Chondrocyte (in vitro differentiated cells): ENCODE measurements at places on chromosomes 13 and 19. TPM values are rescaled to one million over a fixed set of nuclear protein-coding genes. Genes with fewer than 3 reads are reported as not detected.

- no peak for DNase-seq
Observed at GRCh38 chr13:99228737-99229691, 28.4 kb downstream of the UBAC2 start.

GRCh38 chr19:1107661-1108261, 4.0 kb downstream of the GPX4 start:
- no peak for DNase-seq

GRCh38 chr13:46486270-46486669, 66.7 kb upstream of the LRCH1 start:
- DNase-seq, result no peak

DNA sequence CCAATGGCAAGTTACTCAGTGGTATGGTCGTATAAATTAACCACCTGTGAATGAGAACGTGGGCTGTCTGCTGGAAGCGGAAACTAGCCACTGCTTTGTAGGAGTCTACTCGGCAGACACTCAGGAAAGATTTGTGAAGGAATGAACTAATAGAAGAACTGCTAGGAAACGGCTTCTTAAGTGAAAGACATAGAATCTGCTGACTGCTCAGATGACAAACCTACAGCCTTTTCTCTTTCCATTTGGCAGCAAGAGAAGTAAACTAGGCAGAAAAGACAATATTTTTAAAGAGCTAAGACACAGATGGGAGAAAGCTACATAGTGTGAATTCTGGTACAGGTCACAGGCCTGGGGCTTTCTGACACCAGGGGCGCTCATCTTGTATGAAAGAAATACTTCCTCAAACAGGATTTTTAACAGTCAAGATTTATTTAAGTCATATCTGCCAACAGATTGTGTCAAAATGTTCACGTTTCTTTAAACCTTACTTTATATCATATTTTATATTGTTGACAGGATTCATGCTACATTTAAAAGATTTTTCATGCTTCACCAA, 78.4 kb downstream of the MIPEP start:
- DNase-seq, result no peak

DNA sequence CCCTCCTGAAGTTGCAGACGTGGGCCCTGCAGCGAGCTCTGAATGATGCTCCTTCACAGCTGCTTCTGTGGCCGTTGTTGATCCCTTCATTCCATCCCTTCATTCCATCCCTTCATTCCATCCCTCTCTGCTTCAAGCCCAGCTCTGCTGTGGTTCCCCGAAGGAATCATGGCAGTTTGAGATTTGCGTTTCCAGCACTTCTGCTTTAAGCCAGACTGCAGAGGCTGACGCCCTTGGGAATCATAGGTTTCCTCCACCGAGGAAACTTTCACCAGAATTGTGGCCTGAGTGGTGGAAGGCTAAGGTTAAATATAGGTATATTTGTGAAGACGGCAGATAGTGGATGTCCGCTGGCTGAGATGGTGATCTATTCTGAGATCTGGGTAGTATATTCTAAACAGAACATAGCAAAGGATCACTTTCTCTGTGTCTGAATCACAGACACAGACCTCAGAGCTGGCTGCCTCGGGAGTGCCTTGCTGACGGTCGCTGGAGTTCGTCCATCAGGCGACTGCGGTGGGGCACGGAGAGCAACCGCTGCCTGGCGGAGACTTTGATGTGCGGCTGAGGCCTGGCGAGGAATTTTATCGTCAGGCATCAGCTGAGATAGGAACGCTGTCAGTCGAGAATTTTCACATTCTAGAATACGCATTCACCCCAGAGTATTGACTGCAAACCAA, 42.8 kb upstream of the DCUN1D2 start:
- DNase-seq, result no peak

DNA sequence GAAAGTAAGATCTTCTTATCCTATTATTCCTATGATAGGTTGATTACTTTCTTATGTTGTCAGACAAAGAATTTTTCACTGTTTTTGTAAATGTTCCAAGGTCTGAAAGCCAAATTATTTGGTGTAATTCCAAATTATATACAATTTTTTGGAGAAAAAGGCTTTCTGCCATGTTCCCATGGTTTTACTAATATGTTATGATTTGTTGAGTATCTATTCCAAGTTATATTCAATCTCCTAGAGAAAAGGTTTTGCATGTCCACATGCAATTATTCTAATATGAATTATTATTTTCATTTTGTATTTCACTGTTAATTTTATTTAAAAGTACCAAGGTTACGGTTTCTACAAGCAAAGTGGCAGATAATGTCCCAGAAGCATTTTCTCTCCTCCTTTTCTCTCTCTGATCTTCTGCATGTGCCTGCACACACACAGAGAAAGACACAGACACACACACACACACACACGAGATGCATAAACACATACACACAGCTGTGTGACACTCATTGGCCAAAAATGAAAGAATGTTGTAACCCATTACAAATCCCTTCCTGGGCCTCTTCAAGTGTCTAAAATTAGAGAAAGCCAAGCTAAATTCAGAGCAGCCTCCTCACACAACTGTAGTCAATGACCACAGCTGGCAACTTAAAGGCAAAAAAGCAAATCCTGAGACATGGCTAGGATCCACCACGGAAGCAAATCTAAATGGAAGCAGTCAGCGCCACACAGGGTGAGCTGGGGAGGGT, 621.0 kb downstream of the EFNB2 start:
- no peak for DNase-seq

DNA sequence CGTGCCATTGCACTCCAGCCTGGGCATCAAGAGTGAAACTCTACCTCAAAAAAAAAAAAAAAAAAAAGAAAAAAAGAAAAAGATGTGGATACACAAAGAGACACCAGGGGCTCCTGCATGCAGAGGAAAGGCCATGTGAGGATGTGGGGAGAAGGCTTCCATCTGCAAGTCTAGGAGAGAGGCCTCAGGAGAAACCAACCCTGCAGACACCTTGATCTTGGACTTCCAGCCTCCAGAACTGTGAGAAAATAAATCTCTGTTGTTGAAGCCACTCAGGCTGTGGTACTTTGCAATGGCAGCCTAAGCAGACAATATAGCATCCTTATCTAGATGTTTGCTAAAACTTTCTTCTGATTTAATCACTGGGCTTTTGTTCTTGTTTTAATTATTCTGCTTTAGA, 50.3 kb downstream of the POLR1D start:
- DNase-seq, result no peak

Gene APOC1
- total RNA-seq, result 2.2 to 6.9 TPM in 2 of 3 replicates, not detected in the other

Gene MRPL54
- total RNA-seq, result 41.6 to 52.4 TPM (median 42.9 TPM) in 3 replicates

Gene CEACAM3
- not detected in 3 replicates for total RNA-seq

Gene PGLYRP1
- total RNA-seq, result not detected in 3 replicates
